ENCODE measurements at places on chromosomes 7 and 10.

GRCh38 chr10:86030312-86030711, 336.3 kb downstream of the GRID1 start:
- DNase-seq, result no peak

DNA sequence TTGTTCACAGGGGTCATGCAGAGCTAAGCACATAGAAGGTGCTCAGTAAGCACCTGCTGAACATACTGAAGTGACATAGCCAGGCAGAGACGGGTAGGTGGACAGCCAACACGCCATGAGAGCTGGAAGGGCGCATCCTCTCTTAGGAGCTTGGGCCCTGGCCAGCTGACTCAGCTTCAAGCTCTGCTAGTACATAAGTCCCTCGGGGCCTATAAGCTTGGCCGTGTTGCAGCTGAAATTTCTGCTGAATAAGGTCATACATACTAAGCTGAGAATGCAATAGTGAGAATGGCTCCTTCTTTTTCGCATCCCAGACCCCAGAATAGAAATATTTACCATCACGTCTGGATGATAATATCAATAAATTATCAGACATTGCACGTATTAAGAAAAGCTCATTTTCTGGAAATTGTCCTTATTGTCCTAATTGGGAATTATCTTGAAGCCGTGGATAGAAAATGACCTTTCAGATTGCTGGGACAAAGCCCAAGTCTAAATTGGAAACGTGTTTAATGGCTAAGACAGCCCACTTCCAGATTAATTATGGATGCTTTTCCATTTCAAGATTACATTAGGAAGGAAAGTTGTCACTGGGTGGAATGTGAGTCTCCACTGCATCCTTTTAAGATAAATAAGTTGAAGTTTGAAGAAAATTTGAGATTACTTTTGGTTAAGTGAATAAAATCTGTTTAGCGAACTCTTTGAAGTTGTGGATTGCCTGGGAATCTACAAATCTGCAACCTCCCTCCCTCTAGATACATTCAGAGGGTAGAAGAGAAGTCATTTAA, 287.1 kb upstream of the C7orf33 start:
- no peak for DNase-seq

DNA sequence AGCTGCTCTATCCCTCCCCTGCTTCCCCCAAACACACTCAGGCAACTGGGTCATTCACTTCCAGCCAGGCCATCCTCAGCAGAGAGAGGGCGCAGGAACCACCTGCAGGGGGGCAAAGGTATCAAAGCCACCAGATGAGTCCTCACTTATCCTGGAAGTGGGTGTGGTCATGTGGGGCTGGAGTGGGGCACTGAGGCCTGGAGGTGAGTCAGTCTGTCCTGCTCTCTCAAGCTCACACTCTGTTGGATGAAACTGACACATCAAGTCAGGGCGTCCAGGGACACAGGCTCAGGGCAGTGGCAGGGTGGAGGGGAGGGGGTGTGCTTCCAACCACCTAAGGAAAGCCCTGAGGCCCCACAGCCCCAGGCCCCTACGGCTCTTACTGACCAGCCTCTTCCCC, 8.0 kb upstream of the ELFN1 start:
- no peak for DNase-seq

DNA sequence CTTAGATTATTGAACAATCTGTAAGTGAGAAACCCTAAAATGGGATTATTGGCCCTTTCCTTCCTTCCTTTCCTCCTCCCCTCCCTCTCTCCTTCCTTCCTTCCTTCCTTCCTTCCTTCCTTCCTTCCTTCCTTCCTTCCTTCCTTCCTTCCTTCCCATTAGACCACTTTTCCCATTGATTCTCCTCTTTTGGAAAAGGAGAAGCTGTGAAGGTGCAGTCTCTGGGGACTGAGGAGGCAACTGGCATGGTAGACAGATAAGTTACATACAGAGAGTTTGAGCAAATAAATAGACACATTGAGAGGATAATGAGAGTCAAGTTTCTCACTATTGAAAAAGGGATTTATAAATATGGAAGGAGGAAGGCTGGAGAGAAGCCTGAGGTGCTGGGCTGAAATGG, 45.0 kb upstream of the CCDC7 start:
- no peak for DNase-seq

DNA sequence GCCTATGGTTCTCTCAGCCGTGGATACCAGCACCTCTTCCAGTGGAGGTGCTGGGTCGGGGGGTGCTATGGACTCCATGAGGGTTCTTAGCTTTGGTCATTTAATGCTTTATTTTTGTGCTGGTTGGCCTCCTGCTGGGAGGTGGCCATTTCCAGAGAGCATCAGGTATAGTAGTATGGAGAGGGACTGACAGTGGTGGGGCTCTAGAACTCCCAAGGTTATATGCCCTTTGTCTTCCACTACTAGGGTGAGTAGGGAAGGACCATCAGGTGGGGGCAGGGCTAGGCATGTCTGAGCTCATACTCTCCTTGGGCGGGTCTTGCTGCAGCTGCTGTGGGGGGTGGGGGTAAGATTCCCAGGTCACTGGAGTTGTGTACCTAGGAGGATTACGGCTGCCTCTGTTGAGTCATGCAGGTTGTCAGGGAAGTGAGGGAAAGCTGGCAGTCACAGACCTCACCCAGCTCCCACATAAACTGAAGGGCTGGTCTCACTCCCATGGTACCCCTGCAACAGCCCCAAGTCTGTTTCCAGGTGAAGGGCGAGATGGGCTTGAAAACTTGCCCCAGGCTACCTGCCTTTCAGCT, 763.2 kb upstream of the LRRTM3 start:
- DNase-seq, result no peak

All from CD4-positive, alpha-beta T cell treated with Interleukin-12 subunit alpha and Interleukin-12 subunit beta, for 1 hour (primary cell).